Fibroblast of skin of left biceps (primary cell): ENCODE measurements at places on chromosomes 12 and 14.

GRCh38 chr12:104443008-104443407 lies 13.7 kb upstream of the CHST11 start:
- DNase-seq: no peak

DNA sequence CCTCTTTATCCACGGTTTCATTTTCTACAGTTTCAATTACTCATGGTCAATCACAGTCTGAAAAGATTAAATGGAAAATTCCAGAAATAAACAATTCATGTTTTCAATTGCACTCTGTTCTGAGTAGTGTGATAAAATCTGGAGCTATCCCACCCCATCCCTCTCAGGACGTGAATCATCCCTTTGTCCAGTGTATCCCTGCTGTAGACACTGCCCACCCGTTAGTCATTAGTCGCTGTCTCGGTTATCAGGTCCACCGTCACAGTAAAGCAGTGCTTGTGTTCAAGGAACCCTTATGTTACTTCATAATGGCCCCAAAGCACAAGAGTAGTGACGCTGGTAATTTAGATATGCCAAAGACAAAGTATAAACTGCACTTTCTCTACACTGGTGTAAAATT lies 141.0 kb upstream of the LMNTD1 start:
- DNase-seq: no peak

- DNase-seq: peak; percentile 8
Measured at GRCh38 chr14:46048127-46048526, 603.5 kb downstream of the RPL10L start.

GRCh38 chr14:35254736-35255135 lies 37.4 kb upstream of the PSMA6 start:
- DNase-seq: no peak

- no peak for DNase-seq
Measured at GRCh38 chr12:22828066-22828465, 203.1 kb downstream of the ETNK1 start.

GRCh38 chr12:80469681-80470080 lies 25.6 kb downstream of the PTPRQ start:
- DNase-seq: no peak

DNA sequence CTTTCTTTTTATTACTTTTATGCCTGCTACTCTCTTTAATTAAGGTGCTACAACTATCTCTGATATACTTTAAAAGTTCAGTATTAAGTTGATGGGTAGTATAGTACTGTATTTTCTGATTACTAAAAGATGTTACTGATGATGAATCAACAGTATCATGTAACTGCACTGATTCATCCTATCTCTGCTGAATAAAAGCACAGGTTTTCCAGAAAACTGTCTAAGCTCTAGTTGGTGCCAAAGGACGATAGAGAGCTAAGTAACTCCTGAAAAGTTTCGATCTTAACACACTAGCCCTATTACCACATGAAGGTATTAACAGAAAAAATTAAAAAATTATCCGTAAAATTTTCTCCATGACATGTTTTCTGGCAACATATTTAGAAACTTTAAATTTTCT lies 2.1 kb downstream of the SCAF11 start:
- DNase-seq: no peak

GRCh38 chr14:21264025-21264801 lies 5.0 kb downstream of the HNRNPC start:
- DNase-seq: peak; percentile 58

GRCh38 chr14:73829526-73830431 lies 21.9 kb upstream of the PTGR2 start:
- no peak for DNase-seq

- no peak for DNase-seq
Measured at GRCh38 chr12:94025068-94025467, 123.3 kb upstream of the PLXNC1 start.

- no peak for DNase-seq
Measured at GRCh38 chr12:96223411-96224218, 29.4 kb downstream of the ELK3 start.

DNA sequence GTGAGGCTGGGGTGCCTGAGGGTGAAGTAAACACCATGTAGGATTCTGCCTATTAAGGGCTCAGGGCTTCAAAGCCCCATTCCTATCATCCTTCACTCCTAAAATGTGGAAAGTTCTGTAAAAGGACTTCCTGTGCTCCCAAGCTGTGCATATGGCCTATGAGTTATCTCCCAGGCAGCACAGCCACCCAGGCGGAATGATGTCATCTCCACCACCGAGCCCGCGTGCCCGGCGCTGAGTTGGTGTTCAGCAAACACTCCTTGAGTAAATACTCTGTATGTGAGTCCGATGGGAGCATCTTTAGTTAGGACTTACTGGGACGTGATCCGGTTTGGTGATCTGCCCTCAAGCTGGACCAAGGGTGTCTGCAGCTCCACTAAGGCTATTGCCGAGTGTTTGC lies 437.3 kb downstream of the MED13L start:
- DNase-seq: no peak
